ENCODE measurements at places on chromosomes 11 and 22. TPM values are rescaled to one million over a fixed set of nuclear protein-coding genes. Genes with fewer than 3 reads are reported as not detected.

Gene OR51E2
- not detected for total RNA-seq

Gene OR51B4
- total RNA-seq = not detected

Gene APOA1
- 0.17 TPM for total RNA-seq

Gene FOLR2
- total RNA-seq = not detected

Gene MIAT
- 0.19 TPM for total RNA-seq

Gene OR4B1
- not detected for total RNA-seq
